ENCODE measurements at places on chromosomes 1 and 21.

DNA sequence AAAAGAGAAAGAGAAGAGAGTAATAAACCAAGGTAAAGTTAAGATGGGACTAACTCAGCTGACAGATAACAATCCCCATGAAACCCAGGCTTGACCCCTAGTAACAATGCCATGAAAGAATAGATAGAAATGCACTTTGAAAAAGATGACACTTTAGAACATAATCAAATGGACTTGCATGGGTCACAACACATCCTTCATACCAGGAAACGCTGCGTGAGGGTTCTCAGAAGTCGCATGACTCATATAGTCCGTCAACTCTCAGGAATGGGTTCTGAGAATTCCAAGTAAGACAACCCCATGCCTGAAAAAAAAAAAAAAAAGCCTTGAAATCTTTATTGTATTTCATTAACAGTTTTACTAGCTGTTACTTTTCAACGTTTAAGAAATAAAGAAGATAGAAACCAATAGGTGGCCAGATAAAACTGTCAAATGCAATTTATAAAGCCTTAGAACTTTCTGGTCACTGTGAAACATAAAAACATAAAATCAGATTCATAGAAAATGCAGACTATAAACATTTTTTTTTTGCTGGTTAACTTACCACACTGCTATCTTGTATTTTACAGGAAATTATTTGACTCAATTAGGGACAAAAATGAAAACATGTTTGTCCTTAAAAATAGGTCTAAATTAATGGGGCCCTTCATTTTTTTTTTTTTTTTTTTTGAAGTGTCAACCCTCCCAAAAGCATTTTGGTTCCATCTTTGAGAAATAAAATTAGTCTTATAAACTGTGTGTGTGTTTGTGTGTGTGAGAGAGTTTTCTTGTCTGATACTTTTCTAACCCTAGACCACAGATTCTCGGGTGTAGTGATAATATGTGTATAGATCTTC lies 202.1 kb downstream of the NCAM2 start:
- no peaks in the 10 kb centered on the region for H3K36me3 ChIP-seq
- H3K4me3 ChIP-seq, result no peak overlapping the region
- no peaks in the 10 kb centered on the region for H3K4me1 ChIP-seq
- no peaks in the 10 kb centered on the region for H3K27me3 ChIP-seq
- no peak for DNase-seq

GRCh38 chr1:161855260-161855659 lies 89.1 kb downstream of the ATF6 start:
- H3K4me3 ChIP-seq, result no peak overlapping the region
- H3K4me1 ChIP-seq, result no peaks in the 10 kb centered on the region
- H3K36me3 ChIP-seq, result no peaks in the 10 kb centered on the region
- no peak for DNase-seq

- no peak overlapping the region for H3K4me3 ChIP-seq
- DNase-seq, result no peak
- no peaks in the 10 kb centered on the region for H3K36me3 ChIP-seq
- no peaks in the 10 kb centered on the region for H3K4me1 ChIP-seq
- no peak overlapping the region for H3K27ac ChIP-seq
Observed at GRCh38 chr1:151362308-151363155, 10.0 kb downstream of the SELENBP1 start.

DNA sequence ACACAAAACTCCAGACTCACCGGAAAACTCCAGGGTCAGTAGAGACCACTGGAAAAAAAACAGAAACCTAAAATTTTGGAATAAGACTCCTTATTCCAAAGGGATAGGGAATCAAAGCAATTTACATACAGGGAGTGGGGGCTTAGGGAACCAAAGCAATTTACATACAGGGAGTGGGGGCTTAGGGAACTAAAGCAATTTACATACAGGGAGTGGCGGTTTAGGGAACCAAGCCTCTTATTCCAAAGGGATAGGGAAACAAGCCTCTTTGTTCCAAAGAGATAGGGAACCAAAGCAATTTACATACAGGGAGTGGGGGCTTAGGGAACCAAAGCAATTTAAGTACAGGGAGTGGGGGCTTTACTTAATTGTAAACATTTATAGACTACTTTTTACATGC lies 28.4 kb upstream of the TTLL7 start:
- DNase-seq, result peak; percentile 9
- H3K4me1 ChIP-seq, result no peaks in the 10 kb centered on the region
- H3K27ac ChIP-seq, result no peak overlapping the region
- H3K4me3 ChIP-seq, result no peak overlapping the region
- H3K27me3 ChIP-seq, result peaks cover 9% of the 10 kb centered on the region

- no peak within 1 kb of the TSS for H3K27ac ChIP-seq
- peaks cover 55% of the 10 kb centered on the region for H3K4me1 ChIP-seq
- peak within 1 kb of the TSS; percentile 73 for H3K4me3 ChIP-seq
Observed at GRCh38 chr1:208243967-208244916, at the start of gene PLXNA2. Gene PLXNA2 (minus strand): TSS chr1:208244384. CDS start chr1:208217922, 26,462 bp downstream.

DNA sequence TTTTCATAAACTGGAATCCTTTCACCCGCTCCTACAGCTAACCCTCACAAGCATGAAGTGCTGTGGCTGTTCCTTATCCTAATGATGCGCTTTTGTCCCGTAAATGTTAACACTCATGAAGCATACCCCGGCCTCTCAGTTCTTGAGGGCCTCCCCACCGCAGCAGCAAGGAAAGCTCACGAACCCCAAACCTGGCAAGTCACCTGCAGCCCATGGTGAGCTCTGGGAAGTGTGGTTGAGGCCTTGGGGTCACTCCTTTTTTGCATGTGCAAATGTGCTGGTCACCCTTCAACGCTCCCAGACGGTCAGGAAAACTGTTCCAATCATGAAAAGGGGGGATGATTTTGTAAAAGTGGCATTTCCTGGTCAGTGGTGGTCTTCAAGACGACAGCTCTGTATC lies 124.6 kb downstream of the PRDM2 start:
- peaks cover 6% of the 10 kb centered on the region for H3K27me3 ChIP-seq
- no peaks in the 10 kb centered on the region for H3K4me1 ChIP-seq
- no peak for DNase-seq
- H3K4me3 ChIP-seq, result no peak overlapping the region
- H3K27ac ChIP-seq, result no peak overlapping the region
- H3K36me3 ChIP-seq, result no peaks in the 10 kb centered on the region

- no peak for DNase-seq
- no peak overlapping the region for H3K27ac ChIP-seq
Observed at GRCh38 chr1:42786097-42786496, 1.3 kb downstream of the TMEM269 start.

DNA sequence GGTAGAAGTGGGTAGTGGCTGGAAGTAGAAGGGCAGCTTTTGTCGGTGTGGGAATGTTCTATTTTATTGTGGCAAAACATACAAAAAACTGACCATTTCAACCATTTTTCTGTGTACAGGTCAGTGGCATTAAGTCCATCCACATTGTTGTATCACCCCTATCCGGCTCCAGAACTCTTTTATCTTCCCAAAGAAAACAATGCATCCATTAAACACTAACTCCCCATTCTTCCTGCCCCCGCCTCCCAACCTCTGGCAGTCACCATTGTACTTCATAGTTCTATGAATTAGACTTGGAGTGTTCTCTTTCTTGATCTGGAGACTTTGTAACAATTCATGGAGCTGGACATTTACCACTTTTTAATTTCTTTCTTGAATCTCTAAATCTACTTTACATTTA lies 55.7 kb downstream of the DEGS1 start:
- H3K4me1 ChIP-seq, result no peaks in the 10 kb centered on the region
- H3K27me3 ChIP-seq, result no peaks in the 10 kb centered on the region
- no peak overlapping the region for H3K27ac ChIP-seq
- H3K4me3 ChIP-seq, result no peak overlapping the region
- no peak for DNase-seq
- H3K36me3 ChIP-seq, result peaks cover 4% of the 10 kb centered on the region

GRCh38 chr1:116329524-116330341 lies 43.3 kb upstream of the ATP1A1 start:
- H3K27me3 ChIP-seq, result no peaks in the 10 kb centered on the region
- H3K27ac ChIP-seq, result no peak overlapping the region
- no peak for DNase-seq
- no peaks in the 10 kb centered on the region for H3K36me3 ChIP-seq
- no peak overlapping the region for H3K4me3 ChIP-seq

DNA sequence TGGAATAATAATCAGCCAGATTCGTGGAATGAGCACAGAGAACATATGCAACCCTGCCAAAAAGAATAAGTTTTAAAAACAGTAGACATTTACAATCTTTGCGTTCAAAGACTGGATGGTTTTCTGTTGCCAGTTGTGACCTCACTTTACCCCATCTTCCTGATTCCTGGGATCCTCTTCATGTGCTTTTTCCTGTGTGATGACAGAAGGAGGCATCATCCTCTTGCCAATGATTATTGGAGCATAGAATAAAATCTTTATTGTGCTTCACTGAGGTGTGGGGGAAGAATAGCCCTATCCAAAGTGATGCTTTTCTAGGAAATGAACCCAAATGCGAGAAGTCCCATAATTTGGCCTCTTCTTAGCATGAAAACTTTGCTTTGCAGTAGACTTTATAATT lies 15.0 kb upstream of the BARHL2 start:
- peak; percentile 9 for DNase-seq
- no peak overlapping the region for H3K4me3 ChIP-seq
- H3K36me3 ChIP-seq, result no peaks in the 10 kb centered on the region
- H3K4me1 ChIP-seq, result peaks cover 12% of the 10 kb centered on the region
- peaks cover 100% of the 10 kb centered on the region for H3K27me3 ChIP-seq
- H3K27ac ChIP-seq, result no peak overlapping the region

DNA sequence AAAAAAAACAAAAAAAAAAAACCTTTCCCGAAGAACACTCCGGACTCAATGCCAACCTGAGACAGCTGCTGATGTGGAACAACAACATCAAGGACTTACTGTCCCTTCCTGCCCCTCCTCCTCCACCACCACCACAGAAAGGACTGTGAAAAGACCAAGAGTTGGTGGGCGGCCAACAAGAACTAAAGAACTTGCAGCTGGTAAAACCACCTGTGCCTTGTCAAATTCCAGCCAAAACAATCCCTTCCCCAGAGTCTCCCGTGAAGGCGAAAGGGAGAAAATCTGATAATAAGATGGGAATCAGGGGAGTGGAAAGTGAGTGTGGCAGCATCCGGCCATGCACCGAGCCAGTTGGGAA lies 88.9 kb downstream of the PROX1 start:
- H3K27me3 ChIP-seq, result no peaks in the 10 kb centered on the region
- no peak for DNase-seq

GRCh38 chr1:158814970-158815369 lies 16.2 kb upstream of the MNDA start:
- no peaks in the 10 kb centered on the region for H3K36me3 ChIP-seq
- no peak overlapping the region for H3K27ac ChIP-seq
- no peak for DNase-seq
- no peaks in the 10 kb centered on the region for H3K27me3 ChIP-seq
- H3K4me3 ChIP-seq, result no peak overlapping the region

DNA sequence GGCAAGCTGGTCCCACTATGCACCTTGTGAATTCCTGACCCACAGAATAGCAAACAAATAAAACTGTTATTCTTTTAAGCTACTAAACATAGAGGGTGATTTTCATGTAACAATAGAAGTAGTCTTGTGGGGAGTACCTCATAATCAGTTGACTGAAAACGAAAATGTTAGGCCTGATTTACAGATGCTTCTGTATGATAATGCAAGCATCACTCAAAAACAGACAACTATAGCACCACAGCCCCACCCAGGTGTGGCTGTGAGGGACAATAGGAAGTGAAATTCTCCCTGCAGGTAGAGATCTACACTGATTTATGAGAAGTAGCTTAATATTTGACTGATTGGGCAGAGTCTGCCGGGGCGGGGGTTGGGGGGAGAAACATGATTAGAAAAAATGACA lies 26.5 kb upstream of the KRTAP19-8 start:
- H3K27ac ChIP-seq, result no peak overlapping the region
- no peaks in the 10 kb centered on the region for H3K36me3 ChIP-seq
- no peaks in the 10 kb centered on the region for H3K27me3 ChIP-seq
- H3K4me1 ChIP-seq, result no peaks in the 10 kb centered on the region

DNA sequence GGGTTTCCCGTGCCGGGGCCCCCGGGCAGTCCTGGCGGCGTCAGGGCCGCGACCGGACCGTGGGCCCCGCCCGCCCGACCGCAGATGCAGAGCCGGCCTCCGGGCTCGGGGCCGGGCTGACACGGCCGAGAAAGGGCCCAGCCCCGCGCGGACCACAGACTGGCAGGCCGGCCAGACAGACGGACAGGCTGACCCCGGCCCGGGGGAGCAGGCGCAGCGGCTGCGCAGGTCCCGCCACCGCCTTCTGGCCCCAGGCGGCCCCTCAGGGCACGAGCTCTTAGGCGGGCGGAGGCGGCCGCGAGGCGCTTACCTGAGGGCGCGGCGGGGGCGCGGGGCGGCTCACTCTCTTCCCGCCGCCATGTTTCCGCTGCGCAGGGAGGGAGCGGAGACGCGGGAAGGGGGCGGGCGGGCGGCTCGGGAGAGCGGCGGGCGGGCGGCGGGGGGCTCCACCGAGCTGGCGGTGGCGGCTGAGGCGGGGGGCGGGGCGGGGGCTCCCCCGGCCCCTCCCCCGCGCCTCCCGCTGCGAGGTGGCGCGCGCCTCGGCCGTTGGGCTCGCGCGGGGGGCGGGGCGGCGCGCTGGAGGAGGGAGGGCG lies at the start of gene SCMH1:
Gene SCMH1 (minus strand): TSS at position 558 of the 593 bp plus-strand sequence. CDS start 56,173 bp downstream, outside the sequence.
- H3K27ac ChIP-seq, result no peak within 1 kb of the TSS
- no peaks in the 10 kb centered on the region for H3K36me3 ChIP-seq
- peak; percentile 91 for DNase-seq
- peaks cover 20% of the 10 kb centered on the region for H3K4me1 ChIP-seq
- no peaks in the 10 kb centered on the region for H3K27me3 ChIP-seq
- H3K4me3 ChIP-seq, result peak within 1 kb of the TSS; percentile 94

DNA sequence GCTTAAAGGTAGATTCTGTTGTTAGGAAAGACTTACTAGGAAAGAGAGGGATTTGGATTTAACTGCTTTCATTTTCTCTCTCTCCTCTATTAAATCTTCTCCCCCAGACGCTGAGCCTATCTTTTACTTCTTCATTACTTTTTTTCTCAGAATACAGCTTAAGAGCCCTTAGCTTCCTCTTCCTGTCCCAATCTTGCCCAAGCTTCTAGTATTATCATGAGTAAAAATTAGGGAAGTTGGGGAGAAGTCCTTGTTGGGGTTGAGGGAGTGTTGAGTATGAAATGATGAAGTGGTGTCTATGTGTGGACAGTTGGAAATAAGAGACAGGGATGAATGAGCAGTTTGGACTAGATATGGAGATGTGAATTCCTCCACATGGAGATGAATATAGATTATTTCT lies 35.0 kb downstream of the ACP6 start:
- no peak for DNase-seq
- no peaks in the 10 kb centered on the region for H3K4me1 ChIP-seq
- no peaks in the 10 kb centered on the region for H3K27me3 ChIP-seq
- H3K4me3 ChIP-seq, result no peak overlapping the region
- H3K27ac ChIP-seq, result no peak overlapping the region

GRCh38 chr1:235270625-235271024 lies 57.4 kb downstream of the ARID4B start:
- H3K4me1 ChIP-seq, result no peaks in the 10 kb centered on the region
- H3K4me3 ChIP-seq, result no peak overlapping the region
- no peak overlapping the region for H3K27ac ChIP-seq
- H3K36me3 ChIP-seq, result no peaks in the 10 kb centered on the region
- DNase-seq, result no peak
- H3K27me3 ChIP-seq, result no peaks in the 10 kb centered on the region

- H3K4me3 ChIP-seq, result no peak overlapping the region
- H3K36me3 ChIP-seq, result no peaks in the 10 kb centered on the region
- no peak for DNase-seq
- no peaks in the 10 kb centered on the region for H3K27me3 ChIP-seq
- H3K27ac ChIP-seq, result no peak overlapping the region
- peaks cover 15% of the 10 kb centered on the region for H3K4me1 ChIP-seq
Observed at GRCh38 chr1:27513528-27513927, 23.6 kb upstream of the WASF2 start.

- H3K27ac ChIP-seq, result no peak within 1 kb of the TSS
- peak; percentile 68 for DNase-seq
- H3K4me3 ChIP-seq, result peak within 1 kb of the TSS; percentile 53
Observed at GRCh38 chr21:26967062-26967913, at the start of gene ADAMTS5. Gene ADAMTS5 (minus strand): TSS chr21:26967088. CDS start chr21:26966391, 697 bp downstream.
